ENCODE measurements at places on chromosomes 5 and 9.

DNA sequence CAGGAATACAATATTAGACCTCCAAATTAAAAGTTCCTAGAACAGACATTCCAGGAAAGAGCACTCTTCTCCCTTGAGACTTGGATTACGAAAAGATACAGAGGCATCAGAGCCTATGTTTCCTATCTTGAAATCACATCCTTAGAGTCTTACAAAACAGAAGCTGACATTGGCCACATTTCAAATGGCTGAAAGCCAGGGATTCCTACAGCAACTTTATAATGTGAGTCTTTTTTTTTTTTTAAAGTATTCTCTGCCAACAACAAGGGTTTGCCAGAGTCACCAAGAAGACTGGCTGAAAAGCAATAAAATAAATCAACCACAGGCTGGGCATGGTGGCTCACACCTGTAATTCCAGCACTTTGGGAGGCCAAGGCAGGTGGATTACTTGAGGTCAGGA, 63.1 kb downstream of the TRPM6 start:
- DNase-seq: no peak

- no peak for DNase-seq
These were observed 746 bp downstream of the STRBP start for GRCh38 chr9:123267481-123268198.

DNA sequence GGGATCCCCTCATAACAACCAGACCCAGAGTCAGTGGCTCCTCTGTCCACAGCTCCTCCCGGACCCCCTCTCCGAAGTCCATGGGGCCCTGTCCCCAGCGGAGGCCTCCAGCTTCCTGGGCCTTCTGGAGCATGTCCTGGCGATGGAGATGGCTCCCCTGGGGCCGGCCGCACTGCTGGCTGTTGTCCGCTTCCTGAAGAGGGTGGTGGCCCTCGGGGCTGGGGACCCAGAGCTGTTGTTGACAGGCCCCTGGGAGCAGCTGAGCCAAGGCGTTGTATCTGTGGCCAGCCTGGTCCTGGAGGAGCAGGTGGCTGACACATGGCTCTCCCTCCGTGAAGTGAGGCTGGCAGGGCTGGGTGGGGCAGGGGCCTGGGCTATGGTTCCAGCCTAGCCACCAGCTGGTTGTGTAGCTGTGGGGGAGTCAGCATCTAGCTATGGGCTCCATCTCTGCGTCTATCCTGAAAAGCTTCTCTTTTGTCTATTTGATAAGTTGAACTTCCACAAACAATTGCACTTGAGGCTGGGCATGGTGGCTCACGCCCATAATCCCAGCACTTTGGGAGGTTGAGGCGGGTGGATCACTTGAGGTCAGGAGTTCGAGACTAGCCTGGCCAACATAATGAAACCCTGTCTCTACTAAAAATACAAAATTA, 4.7 kb downstream of the ADGRD2 start:
- no peak for DNase-seq

GRCh38 chr9:124054582-124055227, 43.1 kb downstream of the LHX2 start:
- peak; percentile 75 for DNase-seq

- DNase-seq: no peak
These were observed 71.7 kb downstream of the ADAMTS2 start for GRCh38 chr5:179273441-179274145.

GRCh38 chr9:20042128-20042711, 253.4 kb upstream of the SLC24A2 start:
- DNase-seq: no peak

DNA sequence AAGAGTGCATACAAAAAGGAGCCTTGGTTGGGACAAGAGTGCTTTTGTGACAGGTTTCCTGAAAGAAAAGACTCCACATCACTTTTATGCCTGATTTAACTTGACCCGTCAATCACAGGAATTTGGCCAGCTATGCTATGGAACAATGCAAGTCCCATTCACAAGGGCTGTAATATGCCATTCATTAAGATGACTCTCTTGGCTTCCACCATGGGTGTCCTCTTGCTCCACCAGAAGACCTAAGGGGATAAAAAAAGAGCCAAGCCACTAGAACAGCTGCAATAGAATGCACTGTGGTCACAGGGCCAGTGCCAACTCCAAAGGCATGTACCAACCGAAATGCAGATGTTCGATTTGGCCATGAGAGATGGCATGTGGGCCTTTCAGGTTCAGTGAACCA, 480.1 kb upstream of the MPDZ start:
- no peak for DNase-seq

DNA sequence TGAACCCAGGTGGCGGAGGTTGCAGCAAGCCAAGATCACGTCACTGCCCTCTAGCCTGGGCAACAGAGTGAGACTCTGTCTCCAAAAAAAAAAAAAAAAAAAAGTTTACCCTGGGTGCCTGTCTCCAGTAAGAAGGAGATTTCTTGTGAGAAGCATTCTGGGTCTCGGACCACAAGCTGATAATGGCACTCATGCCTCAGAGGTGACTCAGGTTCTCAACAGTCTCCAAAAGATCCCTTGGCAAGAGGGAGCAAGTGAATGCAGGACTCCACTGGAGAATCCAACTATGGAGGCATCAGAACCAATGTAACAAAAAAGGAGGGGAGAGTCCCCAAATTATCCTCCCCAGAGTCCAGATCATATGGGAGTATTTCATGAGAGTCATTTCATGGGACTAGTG, 106.0 kb upstream of the LRRTM2 start:
- DNase-seq: peak; percentile 34

DNA sequence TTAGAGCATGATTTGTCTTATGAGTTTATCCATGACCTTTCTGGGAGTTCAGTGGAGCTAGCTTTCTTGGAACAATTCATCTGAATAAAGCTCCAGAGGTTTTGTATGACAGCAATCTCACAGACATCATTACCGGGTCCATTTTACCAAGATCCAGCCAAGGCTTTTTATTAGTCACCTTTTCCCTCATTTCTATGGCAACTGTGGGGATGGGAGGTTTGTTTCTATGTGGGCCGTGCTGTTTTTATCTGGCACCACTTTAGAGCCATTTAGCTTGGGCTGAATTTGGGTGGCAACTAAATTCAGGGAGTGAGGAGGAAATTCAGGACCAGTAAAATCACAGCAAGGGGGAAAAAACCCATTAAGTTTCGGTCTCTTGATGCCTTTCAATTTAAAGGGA, 245.7 kb downstream of the NSG2 start:
- no peak for DNase-seq

DNA sequence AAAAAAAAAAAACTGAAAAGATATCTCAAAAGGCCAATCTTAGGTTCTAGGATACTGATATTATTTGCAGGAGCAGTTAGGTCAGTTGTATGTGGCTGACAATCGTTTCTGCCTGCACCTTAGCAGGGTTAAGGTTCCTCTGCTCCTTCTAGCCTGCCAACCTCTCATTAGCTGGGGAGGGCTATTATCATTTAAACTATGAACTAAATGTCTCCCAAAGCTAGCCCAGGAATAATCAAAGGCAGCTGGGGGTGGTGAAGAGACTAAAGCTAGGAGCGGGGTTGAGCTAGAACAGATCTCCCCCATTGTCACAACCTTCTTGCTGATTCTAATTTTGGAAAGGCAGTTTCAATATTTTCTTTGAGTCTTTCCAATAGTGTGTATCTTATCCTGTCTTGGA, 99.9 kb downstream of the ICE1 start:
- DNase-seq: no peak

GRCh38 chr5:78586251-78586650, 62.3 kb downstream of the LHFPL2 start:
- DNase-seq: peak; percentile 85

DNA sequence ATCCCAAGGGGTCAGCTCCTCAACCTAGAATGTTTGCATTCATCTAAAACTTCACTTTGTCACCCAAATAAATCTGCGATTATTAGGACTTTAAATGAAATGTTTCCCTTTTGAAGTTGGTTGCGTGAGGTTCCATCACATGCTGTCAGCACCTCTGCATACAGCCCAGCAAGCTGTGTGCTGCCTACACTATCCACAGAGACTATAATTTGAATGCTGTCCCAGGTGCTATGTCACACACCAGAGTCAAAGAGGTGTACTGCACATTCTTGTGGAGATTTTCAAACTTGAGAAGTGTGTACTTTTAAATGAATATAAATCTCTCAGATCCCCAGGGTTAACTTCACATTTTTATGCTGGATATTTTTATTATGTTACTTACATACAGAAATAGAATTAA, 19.3 kb upstream of the CKS2 start:
- DNase-seq: no peak

DNA sequence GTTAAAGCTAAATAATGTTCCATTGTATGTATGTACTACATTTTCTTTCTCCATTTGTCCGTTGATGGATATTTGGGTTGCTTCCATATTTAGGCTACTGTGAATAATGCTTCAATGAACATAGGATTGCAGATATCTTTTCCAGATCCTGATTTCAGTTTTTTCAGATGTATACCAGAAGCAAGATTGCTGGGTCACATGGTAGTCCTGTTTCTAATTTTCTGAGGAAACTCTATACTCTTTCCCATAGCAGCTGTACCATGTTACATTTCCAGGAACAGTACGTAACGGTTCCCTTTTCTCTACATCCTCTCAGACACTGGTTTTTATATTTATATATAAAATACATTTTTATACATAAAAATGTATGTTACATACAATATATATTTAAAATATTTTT, 121.8 kb downstream of the GCNT1 start:
- no peak for DNase-seq

DNA sequence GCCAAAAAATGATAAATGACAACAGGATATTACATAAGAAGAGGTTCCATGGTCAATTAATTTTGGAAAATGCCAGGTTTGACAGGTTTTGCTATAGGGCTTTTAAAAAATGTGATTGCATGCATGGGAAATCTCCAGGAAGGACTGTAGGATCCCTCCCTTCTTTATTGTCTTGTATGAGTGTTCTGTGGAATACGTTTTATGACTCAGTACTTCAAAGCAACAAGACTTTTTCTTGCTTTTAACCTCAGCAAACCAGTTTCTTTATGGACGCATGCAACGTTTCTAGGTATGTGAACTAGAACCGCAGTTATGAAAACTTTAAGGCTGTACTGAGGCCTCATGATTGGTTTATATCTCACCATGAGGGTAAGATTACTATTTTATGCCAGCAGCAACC, 76.6 kb upstream of the NTRK2 start:
- DNase-seq: no peak

- no peak for DNase-seq
These were observed 330.0 kb downstream of the PRR16 start for GRCh38 chr5:120794121-120794520.

- no peak for DNase-seq
These were observed 64.8 kb upstream of the FGF10 start for GRCh38 chr5:44454002-44454401.

DNA sequence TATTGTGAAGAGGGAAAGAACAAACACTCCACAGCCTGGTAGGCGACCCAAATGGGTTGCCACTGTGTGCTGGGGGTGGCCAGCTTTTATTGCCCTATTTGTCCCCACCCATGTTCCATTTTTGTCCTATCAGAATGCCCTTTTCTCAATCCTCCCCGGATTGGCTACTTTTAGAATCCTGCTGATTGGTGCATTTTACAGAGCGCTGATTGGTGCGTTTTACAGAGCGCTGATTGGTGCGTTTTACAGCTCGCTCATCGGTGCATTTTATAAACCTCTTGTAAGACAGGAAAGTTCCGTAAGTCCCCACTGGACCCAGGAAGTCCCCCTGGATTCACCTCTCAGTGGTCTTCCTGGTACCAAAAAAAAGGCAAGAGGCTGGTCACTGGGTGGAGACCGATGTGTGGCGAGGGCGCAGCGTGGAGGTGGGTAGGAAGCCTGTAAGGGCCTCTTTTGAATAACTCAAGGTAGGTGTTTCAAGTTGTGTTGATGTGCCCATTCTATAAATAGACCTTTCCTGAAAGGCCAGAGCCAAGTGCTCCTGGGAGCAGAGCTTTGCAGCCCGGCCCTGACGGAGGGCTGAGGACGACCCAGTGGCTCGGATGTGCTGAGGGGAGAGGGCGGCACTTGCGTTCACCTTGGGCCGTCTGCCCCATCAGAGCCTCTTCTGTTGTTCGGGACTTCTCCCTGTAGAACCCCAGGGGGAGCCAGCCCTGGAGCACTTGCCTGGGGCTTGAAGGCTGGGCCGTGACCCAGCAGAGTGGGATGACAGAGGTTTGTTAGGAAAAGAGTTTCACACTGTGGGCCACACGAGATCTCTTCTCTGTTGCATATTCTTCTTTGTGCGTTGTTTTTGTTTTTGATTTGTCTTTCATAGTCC, 7.2 kb upstream of the GFPT2 start:
- DNase-seq: no peak

- DNase-seq: no peak
These were observed 313.5 kb downstream of the ICE1 start for GRCh38 chr5:5736007-5736406.

- DNase-seq: peak; percentile 41
These were observed 11.7 kb upstream of the OR1J2 start for GRCh38 chr9:122498883-122499288.

GRCh38 chr5:61625681-61626621, 293.9 kb downstream of the ZSWIM6 start:
- DNase-seq: peak; percentile 65

- no peak for DNase-seq
These were observed 53.7 kb upstream of the GDNF start for GRCh38 chr5:37893434-37894134.

DNA sequence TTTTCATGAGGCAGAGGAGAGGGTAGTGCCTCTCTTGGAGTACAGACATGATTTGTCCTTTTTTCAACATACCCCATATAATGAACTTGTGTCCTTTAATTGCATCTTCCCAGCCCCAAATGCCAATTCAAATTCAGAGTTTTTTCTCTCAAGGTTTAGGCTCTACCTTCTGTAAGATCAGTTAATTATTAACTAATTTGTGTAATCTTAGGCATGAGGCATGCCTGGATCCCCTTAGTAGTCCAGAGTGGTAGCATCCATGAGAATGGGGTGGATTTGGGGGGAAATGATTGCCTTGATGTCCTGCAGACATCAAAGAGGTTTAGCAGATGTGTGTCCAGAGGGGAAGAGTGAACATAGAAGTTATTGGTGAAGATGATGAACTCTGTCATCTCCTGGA, 533.3 kb downstream of the LRRC70 start:
- no peak for DNase-seq

DNA sequence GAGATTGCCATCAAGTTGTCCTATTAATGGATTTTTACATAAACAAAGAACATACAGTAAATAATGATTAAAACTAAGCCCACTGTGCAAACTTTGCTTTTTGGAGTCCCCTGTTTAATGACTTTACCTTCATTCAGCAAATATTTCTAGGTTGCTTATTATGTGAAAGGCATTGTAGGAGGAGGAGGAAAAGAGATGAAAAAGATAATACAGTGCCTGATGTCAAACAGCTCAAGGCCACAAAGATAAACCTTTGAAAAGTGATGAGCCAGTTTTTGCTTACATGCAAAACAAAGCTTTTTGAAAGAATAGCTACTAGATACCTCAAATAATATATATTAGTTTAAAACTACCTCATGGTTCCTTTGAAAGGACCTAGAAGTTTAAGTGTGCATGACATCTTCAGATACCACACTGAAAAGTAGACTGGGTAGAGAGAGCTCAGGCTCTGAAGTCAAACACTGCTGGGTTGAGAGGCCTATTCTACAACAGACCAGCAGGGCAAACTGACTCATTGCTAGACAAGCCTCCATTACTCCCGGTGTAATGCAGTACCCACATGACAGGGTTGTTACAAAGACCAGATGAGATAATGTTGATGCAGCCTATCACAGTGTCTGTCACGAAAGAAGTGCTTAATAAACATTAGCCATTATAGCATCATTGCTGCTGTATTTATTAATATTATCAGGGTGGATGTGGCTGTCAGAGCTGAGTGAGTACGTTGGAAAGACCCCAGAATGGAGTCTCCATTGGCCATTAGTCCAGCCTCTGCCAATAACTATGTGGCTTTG, 11.8 kb downstream of the DEPDC1B start:
- DNase-seq: peak; percentile 61
